ENCODE measurements at places on chromosomes 11 and 22. TPM values are rescaled to one million over a fixed set of nuclear protein-coding genes. Genes with fewer than 3 reads are reported as not detected.

GRCh38 chr11:8342821-8343681 lies 79.4 kb upstream of the LMO1 start:
- no peak overlapping the region for H3K27ac ChIP-seq
- no peaks in the 10 kb centered on the region for H3K27me3 ChIP-seq
- no peak for DNase-seq
- no peak overlapping the region for H3K4me3 ChIP-seq
- no peaks in the 10 kb centered on the region for H3K36me3 ChIP-seq

DNA sequence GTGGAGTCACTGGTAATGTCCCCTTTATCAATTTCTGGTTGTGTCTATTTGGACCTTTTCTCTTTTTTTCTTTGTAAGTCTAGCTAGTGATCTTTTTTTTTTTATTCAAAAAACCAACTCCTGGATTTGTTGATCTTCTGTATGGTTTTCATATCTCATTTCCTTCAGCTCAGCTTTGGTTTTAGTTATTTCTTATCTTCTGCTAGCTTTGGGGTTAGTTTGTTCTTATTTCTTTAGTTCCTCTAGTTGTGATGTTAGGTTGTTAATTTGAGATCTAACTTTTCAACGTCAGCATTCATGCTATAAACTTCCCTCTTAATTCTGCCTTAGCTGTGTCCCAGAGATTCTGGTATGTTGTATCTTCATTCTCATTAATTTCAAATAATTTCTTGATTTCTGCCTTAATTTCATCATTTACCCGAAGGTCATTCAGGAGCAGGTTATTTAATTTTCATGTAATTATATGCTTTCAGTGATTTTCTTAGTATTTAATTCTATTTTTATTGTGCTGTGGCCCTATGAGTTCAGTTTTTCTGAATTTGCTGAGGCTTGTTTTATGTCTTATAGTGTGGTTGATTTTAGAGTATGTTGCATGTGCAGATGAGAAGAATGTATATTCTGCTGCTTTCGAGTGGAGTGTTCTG lies 29.0 kb downstream of the PI4KA start:
- no peak for DNase-seq
- no peak overlapping the region for H3K4me3 ChIP-seq
- H3K27ac ChIP-seq = no peak overlapping the region
- H3K36me3 ChIP-seq = 0 out of 2 replicates have a peak, but pooled peaks cover 3% of the 10 kb centered on the region
- H3K27me3 ChIP-seq = no peaks in the 10 kb centered on the region

DNA sequence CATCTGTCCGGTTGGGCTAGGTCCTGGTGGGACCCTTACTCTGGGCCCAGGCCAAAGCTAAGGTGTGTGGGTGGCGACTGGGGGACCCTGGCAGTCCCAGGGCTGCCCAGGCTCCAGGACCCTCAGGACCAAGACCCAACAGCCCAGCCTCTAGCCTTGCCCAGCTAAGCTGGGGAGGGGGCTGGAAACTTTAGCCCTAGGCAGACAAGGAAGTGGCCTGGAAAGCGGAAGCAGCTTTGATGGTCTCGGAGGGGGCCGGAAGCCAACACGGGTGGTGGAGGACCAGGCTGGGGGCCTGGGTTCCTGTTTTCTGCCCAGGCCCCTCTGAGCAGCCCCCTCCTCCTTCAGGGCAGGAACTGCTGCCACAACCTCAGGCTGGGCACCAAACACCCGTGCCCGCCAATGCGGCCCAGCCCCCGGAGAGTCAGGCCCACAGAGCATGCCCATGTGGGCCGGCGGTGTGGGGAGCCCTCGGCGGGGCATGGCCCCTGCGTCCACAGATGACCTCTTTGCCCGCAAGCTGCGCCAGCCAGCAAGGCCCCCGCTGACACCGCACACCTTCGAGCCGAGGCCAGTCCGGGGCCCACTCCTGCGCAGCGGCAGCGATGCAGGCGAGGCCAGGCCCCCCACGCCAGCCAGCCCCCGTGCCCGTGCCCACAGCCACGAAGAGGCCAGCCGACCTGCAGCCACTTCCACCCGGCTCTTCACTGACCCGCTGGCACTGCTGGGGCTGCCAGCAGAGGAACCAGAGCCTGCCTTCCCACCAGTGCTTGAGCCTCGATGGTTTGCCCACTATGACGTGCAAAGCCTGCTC lies 2.8 kb downstream of the SIPA1 start:
- peaks cover 4% of the 10 kb centered on the region for H3K27me3 ChIP-seq
- peaks cover 21% of the 10 kb centered on the region for H3K4me1 ChIP-seq
- no peak overlapping the region for H3K4me3 ChIP-seq
- H3K36me3 ChIP-seq = peaks cover 2% of the 10 kb centered on the region
- H3K27ac ChIP-seq = no peak overlapping the region

SAA2 gene
- total RNA-seq = not detected

PGR gene
- total RNA-seq = 0.35 TPM

DNA sequence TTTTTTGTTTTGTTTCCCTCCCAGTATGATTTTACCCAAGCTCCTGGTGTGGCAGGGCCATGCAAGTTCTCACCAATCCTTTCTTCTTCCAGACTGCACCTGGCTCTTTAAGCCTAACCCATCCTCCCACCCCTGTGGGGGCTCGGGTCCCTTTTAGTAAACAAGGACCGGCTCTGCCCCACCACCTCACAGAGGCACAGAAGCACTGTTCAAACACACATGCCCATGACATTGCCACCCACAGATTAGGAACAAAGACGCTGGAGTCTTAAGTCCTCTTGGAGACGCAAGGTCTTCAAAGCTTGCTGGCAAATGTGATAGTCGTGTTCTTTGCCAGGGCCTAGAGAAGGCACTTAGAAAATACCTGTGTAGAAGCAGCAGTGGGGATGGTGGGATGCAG lies 18.9 kb downstream of the UQCR10 start:
- H3K27ac ChIP-seq = no peak overlapping the region
- DNase-seq = no peak
- H3K27me3 ChIP-seq = no peaks in the 10 kb centered on the region
- H3K4me1 ChIP-seq = 0 out of 2 replicates have a peak, but pooled peaks cover 2% of the 10 kb centered on the region
- peaks cover 14% of the 10 kb centered on the region for H3K36me3 ChIP-seq
- no peak overlapping the region for H3K4me3 ChIP-seq

DNA sequence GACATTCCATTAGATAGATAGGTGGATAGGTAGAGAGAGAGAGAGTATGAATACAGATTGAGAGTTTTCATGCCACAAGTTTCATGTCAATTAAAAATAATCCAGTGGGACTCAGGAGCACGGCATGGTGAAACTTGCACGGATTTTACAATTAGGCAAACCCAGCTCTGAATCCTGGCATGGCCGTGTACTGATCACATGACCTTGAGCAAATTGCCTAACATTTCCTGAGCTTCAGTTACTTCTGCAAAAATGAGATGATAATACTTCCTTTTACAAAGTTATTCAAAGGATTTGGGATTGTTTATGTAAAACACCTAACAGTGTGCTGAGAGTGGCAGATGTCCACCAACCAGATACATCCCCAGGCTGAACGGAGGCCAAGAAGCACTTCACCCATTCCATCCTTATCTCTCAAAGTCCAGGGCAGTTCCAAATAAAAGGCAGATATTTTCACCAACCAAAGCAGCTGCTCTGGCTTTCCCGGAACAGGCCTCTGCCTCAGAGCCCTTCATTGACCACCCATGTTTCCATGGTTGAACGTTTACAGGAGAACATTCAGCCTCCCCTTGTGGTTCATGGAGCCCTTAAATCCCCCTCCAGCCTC lies 17.9 kb downstream of the APLNR start:
- no peak overlapping the region for H3K4me3 ChIP-seq
- no peaks in the 10 kb centered on the region for H3K27me3 ChIP-seq
- H3K27ac ChIP-seq = no peak overlapping the region
- no peaks in the 10 kb centered on the region for H3K36me3 ChIP-seq
- H3K4me1 ChIP-seq = no peaks in the 10 kb centered on the region

MUC6 gene
- total RNA-seq = not detected

DNA sequence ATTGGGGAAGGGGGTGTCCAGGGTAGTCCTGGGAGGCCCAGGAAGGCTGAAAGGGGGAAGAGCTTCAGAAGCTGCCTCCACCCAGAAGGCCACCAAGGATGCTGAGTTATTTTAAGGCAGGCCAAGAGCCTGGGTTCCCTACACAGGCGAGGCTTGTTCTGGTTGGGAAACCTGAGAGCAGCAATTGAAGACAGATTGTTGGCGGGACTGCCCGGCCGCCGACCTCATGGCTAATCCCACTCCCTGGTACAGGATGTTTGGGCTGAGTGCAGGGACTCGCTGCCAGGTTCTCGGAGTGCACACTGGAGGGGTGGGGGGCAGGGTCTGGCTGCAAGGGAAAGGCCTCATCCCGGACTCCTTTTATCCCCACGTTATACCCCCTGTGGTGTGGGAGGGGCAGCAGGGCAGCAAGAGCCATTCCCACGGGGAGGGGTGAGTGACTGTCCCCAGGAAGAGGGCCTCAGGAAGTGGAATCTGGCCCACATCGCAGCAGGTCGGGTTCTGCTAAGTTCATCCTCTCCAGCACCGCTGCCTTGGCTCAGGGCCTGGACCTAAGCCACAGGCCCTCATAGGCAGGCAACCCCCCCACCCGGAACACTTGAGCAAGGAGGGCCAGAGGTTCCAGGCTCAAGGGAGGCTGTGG lies 43.6 kb upstream of the PRR5 start:
- no peaks in the 10 kb centered on the region for H3K27me3 ChIP-seq
- no peak overlapping the region for H3K27ac ChIP-seq
- H3K36me3 ChIP-seq = no peaks in the 10 kb centered on the region
- H3K4me3 ChIP-seq = no peak overlapping the region

C22orf31 gene
- not detected for total RNA-seq

OR5P2 gene
- total RNA-seq = not detected

BUD13 gene
- total RNA-seq = 24.8 TPM

DNA sequence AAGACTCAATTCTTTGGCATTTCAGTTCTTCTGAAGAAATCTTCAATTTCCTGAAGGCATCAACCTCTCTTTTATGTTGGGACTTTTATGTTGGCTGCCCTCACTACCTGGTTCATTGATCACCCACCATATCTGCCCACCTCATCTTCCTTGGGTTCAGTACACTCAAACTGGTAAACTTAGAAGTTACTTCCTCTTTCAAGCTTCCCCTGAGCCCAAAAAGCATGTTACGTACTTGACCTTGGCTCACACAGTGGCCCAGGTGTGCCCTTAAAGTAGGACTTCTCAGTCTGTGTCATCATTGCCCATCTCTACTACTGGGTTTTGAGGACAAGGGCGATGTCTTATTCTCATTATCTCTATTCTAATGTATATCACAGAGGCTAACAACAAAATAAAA lies 86.1 kb downstream of the GRIA4 start:
- no peaks in the 10 kb centered on the region for H3K27me3 ChIP-seq
- H3K36me3 ChIP-seq = no peaks in the 10 kb centered on the region
- H3K4me1 ChIP-seq = peaks cover 3% of the 10 kb centered on the region
- DNase-seq = no peak
- no peak overlapping the region for H3K4me3 ChIP-seq
- no peak overlapping the region for H3K27ac ChIP-seq

DNA sequence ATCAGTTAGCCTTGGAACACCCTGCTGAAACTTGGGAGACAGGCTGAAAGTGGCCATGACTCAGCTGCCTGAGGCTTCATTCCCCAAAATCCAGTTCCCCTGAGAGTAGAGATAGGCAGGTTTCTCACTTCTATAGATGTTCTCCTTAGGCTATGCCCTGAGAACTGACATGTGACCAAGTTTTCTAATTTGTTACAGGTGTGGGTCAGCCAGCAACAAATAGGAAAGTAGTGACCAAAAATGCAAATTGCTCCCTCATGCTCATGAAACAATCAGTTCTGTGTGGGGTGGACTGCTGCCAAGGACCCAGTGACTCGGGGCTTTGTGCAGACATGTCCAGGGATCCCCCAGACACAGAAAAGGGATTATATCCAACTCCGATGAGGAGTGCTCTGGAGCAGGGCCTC lies 7.3 kb upstream of the CCDC15 start:
- DNase-seq = no peak
- H3K36me3 ChIP-seq = no peaks in the 10 kb centered on the region
- H3K4me3 ChIP-seq = no peak overlapping the region
- no peaks in the 10 kb centered on the region for H3K27me3 ChIP-seq

CRYBB3 gene
- 0.58 TPM for total RNA-seq

DNA sequence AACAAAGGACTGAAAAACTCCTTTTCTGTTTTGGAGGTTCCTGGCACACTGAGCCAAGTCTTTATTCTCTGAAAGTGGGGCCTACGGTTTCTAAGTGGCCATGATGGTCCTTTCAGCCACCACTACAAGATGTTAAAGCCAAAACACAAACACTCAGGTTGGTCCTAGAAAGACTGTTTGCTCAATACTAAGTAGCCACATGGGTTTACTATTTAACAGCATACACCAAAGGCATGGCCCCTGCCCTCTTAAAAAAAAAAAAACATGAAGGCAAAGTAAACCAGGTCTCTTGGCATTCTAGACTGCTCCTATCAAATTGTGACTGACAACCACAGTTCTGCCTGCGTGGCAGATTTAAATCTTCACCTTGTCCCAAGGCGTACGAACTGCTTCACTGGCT lies 123.6 kb upstream of the BID start:
- no peak overlapping the region for H3K27ac ChIP-seq
- no peaks in the 10 kb centered on the region for H3K27me3 ChIP-seq
- no peaks in the 10 kb centered on the region for H3K4me1 ChIP-seq

PPP2R1B gene
- total RNA-seq = 86.2 TPM

DNA sequence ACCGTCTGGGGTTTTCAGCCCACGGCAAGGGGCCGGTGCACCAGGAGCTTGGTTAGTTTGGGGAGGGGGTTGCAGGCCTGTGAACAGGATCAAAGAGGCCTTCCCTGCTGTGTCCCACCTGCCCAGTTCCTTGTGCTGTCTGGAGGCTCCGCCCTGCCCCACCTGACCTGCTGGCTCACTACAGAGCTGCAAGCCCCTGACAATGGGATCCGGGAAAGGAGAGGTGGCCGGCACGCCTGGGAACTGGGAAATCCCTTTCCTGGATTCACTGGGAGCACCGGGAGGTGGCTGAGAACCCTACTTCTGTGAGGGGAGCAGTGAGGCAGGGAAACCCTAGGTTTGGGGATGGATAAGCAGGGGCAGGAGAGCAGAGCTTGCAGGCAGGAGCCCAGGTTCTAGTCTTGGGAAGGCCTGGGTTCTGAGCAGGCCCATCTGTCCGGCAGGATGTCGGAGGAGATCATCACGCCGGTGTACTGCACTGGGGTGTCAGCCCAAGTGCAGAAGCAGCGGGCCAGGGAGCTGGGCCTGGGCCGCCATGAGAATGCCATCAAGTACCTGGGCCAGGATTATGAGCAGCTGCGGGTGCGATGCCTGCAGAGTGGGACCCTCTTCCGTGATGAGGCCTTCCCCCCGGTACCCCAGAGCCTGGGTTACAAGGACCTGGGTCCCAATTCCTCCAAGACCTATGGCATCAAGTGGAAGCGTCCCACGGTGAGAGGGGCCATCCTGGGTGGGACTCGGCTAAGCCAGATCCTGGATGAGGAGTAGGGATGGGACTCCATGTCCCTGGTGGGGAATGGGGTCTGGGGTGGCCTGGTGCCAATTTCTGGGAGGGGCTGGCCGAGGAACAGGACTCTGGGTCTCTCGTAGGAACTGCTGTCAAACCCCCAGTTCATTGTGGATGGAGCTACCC lies 786 bp downstream of the CAPN1 start:
- H3K4me1 ChIP-seq = peaks cover 20% of the 10 kb centered on the region
- H3K36me3 ChIP-seq = peaks cover 6% of the 10 kb centered on the region
- DNase-seq = no peak
- H3K4me3 ChIP-seq = peak overlapping the region; percentile 69
- peak overlapping the region; percentile 64 for H3K27ac ChIP-seq

All from H1 (cell line).